ENCODE measurements at places on chromosomes 16 and 17. TPM values are rescaled to one million over a fixed set of nuclear protein-coding genes. Genes with fewer than 3 reads are reported as not detected.

Gene RNF222
- total RNA-seq: not detected

DNA sequence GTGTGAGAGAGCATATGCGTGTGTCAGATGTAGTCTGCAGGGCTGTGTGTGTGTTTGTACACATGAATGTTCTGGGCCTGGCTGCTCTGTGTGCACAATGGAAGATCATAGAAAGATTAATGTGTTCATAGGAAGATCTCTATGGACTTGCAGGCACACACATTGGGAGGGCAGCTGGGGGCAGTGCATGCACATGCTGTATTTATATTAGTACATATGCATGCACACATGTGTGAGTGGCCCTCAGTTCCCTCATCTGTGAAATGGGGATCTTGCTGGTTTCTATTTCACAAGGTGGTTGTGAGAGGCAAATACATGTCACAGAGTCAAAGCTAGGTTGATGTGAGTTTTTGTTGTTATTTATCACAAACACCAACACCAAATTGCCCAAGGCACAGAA, 2.1 kb downstream of the CA7 start:
- DNase-seq: no peak

Gene MYH13
- total RNA-seq: not detected

- DNase-seq: no peak
Measured at GRCh38 chr16:71489122-71489521, at the start of gene ZNF19. Gene ZNF19 (minus strand): TSS chr16:71489324. CDS start chr16:71482114, 7,210 bp downstream.

DNA sequence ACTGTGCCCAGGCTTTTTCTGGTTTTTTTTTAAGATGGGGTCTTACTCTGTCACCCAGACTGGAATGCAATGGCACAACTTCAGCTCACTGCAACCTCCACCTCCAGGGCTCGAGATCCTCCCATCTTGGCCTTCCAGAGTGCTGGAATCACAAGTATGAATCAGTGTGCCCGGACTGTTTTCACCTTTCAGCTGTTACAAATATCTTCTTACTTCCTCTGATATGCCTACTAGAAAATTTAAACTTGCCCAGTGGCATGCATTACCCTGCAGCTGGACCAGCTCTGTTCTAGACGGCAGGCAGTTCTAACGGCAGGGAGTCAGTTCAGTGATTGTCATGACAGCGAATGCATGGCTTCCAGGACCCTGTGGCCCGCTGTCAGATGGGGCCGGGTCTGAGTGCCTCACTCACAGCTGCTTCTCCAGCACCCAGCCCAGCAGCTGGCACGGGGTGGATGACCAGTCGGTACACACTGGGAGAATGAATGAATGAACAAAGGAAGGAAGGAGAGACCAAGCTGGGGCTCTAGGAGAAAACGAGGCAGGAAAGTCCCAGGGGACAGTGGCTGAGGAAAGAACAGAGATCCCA, 28.0 kb upstream of the LITAF start:
- no peak for DNase-seq

DNA sequence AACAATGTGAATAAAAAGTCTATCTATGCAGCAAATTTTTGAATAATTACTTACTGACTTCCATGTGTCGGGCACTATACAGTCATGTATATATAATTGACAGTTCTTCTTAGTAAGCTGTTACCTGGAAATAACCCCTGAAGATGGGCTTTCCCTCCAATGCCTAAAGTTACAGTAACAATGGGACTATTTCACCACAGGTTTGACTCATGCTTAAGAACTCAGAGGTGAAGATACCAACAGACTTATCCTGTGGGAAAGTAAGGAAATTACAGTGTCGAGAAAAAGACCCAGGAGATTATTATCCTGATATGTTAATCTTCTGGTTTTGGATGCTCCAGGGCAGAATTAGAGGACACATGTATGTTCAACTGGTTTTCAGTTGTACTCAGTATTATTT, 601.5 kb upstream of the SOX9 start:
- DNase-seq: no peak

DNA sequence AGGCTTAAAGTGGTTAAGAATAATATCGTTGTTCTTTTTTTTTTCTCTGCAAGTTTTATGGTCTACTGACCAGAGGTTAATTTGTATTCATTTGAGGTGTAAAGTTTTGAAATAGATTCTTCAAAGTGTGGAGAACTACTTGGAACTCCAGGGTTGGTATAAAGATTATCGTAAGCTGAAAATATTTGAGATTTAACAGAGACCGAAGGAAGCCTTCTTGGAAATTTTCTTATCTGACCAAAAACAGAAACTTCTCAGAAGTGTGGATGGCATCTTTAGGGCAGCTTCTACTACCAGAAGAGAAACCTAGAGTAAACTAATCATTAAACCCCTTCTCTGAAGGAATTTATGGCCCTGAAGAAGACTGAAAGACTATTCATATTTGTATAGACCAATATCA, 206.8 kb upstream of the MON1B start:
- DNase-seq: no peak

DNA sequence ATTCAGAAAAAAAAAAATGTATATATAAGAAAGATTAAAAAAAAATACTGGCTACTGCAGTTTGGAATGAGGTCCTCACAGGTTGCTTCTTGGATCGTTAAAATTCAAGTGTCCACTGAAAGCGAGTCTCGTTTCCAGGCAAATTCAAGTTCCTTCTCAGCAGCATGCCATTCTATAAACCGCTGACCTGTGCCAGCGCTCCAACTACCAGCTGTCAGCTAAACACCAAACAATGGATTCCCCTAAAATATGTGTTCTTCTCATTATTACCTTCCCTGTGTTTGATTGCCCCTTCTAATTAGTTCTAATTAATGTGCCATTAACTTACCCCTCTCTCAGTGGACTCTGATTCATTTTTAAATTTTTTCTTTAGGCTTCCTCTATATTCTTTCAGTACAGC, 92.4 kb downstream of the DNAH9 start:
- DNase-seq: no peak

Gene KLHL10
- 0.67 TPM for total RNA-seq

Gene CDH15
- not detected for total RNA-seq

Gene WNK4
- 0.32 TPM for total RNA-seq

Gene KRT28
- total RNA-seq: not detected

- DNase-seq: no peak
Measured at GRCh38 chr16:89729293-89729692, 8.0 kb downstream of the ZNF276 start.

DNA sequence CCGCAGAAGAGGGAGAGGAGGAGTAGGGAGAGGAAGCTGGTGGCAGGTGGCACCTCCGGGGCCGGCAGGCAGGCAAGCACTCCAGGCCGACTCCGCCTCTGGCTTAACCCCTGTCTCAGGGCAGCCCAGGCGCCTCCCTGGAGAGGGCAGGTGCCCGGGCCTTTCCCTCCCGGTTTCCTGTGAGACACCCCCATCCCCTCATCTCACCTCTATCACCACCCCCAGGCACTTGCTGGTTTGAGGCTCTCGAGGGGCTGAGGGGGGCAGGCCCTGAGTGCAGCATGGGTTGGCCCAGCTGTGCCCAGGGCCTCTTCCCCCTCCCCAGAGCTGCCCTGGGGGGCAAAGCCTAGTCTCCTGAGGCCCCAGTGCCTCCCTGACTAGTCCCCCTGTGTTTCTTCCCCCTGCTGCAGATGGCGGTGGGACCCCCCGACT, 6.0 kb downstream of the DOC2A start:
- DNase-seq: no peak

- no peak for DNase-seq
Measured at GRCh38 chr17:4492721-4493561, 5.7 kb upstream of the SPNS2 start.

DNA sequence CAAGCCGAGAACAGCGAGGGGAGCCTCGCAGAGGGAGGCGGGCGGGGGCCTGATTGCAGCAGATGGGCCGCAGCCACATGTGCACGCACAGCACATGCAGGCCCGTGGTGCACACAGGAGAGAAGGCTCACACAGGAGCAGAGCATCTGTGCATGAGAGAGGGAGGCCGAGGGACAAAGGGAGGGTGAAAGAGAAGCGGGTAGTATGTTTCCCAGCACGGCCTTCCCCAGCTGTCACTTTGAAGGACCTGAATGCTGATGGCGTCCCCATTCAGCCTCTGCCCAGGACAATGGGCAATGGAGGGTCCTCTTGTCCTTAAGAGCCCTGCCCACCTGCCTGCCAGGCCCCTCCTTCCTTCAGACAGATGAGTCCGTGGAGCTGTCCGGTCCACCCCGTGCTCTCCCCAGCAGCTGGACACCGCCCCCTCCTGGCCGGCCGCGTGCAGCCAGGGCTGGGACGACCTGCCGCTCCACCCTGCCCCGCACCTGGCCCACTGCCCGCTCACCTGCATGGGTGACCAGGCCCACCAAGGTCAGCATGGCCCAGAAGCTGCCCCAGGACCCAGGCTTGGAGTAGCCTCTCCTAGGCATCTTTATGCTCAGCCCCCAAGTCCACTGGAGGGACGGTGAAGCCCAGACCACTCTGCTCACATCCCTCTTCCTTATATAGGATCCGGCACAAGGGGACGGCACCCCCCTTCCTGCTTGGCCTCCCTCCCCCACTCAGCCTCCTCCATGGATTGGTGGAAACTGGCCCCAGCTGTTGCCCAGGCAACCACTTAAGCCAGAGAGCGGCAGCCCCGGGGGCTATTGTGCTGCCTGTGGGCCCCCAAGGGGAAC, at the start of gene BTBD17:
BTBD17 (minus strand) TSS at position 639 of the 839 bp plus-strand sequence; CDS start at position 590, 49 bp downstream.
- DNase-seq: no peak

Gene TBC1D3C
- not detected for total RNA-seq

DNA sequence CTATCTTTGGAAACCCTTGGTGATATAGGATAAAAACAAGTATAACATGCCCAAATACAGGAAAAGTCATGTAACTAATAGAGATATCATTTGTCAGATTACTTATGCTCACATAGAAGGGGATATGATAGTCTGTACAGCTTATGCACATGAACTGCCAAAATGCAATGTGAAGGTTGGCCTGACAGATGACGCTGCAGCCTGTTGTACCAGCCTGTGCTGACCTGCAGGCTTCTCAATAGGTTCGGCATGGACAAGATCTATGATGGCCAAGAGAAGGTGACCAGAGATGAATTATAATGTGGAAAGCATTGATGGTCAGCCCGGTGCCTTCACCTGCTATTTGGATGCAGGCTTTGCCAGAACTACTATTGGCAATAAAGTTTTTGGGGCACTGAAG, 12.7 kb downstream of the WFIKKN2 start:
- no peak for DNase-seq

GRCh38 chr17:334974-335481, 17.6 kb downstream of the RPH3AL start:
- no peak for DNase-seq

Gene TBC1D3I
- 0.60 TPM for total RNA-seq

DNA sequence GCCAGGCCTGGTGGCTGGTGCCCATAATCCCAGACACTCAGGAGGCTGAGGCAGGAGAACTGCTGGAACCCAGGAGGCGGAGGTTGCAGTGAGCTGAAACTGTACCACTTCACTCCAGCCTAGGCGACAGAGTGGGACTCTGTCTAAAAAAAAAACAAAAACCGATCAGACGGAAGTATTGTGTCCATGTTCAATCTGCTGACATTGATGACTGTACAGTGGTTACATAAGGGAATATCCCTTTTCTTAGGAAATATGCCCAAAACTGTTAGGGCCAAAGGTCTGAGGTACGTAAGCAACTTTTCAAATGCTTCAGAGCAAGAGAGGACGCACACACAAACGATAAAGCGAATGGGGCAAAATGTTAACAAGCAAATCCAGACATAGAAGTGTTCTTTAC, 69.8 kb upstream of the DNAH17 start:
- DNase-seq: no peak

DNA sequence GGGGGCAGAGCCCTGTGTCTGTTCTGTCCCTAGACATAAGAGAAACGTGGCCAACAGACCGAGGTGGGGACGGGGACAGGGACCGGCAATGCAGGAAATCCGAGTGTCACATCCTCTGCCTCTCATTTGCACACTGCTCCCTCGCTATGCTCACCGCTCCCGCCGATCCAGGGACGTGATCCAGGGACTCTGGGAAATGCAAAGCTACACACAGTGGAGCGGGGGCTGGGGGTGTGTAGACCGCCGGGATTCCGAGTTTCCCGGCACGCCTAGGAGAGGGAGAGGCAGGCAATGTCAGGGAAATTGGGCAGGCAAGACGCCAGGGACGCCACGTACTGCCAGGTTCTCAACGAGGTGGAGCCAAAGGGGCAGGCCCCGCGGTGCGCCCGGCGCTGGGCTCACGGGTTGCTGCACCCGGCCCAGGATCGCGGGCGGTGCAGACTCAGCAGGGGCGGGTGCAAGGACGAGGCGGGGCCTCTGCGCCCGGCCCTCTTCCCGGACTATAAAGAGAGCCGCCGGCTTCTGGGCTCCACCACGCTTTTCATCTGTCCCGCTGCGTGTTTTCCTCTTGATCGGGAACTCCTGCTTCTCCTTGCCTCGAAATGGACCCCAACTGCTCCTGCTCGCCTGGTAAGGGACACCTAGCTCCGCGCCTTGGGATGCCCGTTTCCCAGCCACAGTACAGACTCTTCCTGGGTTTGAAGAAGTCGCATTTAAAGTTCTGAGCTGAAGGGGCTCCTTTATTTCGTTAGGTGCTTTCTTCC, at the start of gene MT1X:
MT1X (plus strand) TSS at position 532 of the 764 bp plus-strand sequence; CDS start at position 603, 71 bp downstream.
- no peak for DNase-seq

DNA sequence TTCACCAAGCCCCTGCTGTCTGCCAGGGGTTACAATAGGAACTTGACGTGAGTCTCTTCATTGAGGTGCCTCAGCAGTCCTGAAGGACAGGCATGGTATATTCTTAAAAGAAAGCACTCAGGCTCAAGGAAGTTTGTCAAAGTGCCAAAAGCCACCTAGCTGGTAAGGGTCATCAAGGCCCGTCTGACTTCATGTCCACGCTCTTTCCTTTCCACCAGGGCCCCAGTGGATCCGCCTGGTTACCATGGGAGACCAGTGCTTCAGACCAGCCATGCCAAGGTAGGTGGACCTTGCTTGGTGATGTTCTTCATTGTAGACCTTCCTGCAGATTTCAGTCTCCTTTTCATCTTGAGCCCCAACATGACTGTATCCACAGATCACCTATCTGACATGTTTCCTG, 27.6 kb upstream of the CCL1 start:
- DNase-seq: no peak

DNA sequence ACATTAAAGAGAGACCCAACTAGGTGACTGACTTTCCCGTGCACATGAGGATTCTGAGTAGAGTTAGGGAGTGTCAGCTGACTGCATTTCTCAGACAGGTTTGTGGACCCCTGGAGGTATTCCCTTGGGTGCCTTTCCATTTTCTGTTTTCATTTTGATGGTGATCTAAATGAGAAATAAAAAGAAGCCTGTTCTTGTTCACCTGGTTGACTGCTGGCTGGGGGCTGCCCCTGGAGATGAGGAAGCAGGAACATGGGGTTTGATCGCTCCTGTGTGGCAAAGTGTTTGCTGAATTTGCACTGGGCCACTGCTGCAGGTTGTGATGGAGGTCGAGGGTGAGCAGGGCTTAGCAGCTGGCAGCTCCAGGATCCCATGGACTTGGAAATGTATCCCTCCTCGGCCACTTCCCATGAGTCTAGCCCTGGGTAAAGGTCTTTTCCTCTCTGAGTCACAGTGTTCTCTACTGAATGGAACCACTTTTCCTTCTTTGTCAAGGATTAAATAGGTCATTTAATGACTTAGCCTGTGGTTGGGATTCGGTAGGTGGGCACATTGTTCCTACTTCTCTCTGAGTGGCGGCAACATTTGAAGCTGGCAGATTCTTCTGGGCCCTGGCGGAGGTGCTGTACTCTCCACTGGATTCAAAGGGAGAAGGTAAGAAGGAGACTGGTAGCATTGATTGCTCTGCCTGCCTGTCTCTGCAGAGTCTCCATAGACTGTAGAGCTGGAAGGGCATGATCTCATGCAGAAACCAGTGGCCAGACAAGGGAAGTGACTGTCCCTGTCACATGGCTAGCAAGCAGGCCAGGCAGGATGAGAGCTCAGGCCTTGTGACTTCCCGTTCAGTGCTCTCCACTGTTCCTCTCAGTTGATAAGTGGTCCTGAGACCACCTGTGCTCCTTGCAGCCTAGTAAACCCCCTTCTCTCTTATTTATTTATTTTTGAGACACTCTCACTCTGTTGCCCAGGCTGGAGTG, 17.9 kb downstream of the SNX29 start:
- DNase-seq: no peak

Data from chondrocyte (in vitro differentiated cells).